Stimulated activated CD8-positive, alpha-beta memory T cell treated with anti-CD3 and anti-CD28 coated beads, Interleukin-7, amount 100 ng/mL, for 1 hour (primary cell): ENCODE measurements at places on chromosomes 1 and 21.

DNA sequence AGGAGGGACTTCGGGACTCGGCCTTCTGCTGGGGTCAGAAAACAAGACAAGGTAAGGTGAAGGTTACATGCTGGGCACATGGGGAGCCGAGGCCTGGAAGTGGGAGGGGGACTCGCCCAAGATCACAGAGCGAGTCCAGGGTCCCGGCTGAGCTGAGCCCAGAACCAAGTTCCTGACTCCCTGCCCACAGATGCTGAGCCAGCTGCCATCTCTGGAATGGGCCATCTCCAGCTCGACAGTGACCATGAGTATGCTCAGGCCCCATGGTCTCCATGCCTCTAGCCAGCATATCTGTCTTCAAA is 26.7 kb upstream of the EDN2 start:
- no peak for DNase-seq

DNA sequence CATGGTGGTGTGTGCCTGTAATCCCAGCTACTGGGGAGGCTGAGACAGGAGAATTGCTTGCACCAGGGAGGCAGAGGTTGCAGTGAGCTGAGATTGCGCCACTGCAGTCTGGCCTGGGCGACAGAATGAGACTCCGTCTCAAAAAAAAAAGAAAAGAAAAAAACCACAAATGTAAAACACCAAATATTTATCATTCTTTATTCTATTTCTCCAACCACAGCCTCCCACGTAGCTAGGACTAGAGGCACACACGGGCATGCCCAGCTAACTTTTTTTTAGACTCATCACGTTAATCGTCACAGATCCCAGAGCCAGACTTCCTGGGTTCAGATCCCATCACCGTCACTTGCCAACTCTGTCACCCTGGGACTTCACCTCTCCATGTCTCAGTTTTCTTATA is 13.5 kb downstream of the DNAJC16 start:
- DNase-seq = no peak

DNA sequence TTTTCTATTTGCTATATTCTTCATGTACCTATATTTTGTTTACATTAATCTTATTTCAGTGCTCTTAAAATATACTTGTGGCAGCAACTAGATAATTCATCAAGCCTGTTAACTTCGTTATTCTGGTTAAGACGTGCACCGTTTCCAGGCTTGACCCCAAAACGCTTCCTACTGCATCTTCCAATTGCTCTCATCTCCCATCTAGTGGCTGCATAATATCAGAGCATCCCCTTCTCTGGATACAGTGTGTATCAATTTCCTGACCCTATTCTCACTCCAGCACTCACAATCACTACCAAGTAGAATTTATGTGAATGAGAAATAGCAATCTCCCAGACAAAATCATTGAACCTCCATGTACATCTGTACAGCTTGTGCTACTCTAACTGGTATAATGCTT is 1280.3 kb upstream of the B3GALT2 start:
- no peak for DNase-seq

DNA sequence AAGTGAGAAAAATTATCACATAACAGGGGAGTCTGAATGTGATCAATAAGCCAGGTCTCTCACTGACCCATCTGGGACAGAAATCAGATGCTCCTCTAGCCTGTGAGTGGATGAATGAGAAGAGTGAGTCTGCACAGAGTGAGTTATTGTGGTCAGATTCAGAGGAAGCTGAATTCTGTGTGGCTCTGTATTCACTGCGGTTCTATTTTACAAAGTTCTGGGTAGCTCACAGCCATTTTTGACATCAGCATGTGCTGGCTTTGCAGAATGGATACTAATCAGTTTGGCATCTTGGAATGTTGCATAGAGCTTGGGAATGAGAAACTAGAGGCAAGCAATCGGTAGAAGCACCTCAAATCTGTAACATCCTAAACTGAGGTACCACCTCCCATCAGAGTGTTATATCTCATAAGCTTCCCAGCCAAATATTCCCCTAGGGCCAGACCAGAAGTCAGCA is 3.8 kb downstream of the COLGALT2 start:
- DNase-seq = no peak

DNA sequence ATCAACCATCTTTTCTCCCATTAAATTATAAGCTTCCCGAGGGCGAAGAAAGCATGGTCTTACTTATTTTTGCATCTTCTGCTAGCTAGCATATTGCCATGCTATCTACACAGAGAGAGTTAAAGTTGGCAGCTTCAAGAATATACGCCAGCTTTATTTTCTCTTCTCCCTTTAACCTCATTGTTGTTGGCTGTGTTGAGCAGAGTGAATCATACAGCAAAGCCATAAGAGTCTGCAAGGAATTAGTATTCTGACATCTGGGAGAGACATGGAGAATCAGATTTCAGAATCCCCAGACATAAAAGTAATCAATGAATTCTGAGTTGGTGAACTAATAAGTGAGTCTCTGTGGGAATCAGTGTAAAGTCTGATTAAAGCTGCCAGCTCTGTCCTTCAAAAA is 649.6 kb upstream of the PTBP2 start:
- no peak for DNase-seq

DNA sequence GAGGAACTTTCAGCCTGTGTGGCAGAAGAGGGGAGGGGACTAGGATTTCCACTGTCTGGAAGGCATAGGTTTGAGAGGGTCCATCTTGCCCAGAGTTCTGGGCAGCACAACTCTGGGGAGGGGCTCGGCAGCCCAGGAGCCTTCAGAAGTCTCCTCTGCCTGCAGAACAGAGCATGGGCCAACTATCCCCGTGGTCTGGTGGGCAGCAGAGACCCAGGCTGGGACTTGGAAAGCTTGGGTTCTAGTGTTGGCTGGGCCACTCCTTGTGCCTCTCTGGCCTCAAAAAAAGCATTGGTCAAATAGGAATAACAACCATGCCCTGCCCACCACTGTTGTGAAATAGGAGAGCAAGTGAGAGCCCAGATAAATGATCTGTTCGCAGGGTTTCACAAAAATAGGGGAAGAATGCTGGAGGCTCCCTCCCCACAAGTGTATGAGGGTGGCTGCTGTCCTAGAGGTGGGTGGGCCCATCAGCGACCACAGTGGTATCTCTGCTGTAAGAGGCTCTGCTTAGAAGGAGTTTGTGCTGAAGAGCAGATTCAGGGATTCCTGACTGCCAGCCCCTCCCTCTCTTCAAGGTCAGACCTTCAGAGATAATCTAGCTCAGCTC is 8.9 kb downstream of the EPHA10 start:
- DNase-seq = no peak

DNA sequence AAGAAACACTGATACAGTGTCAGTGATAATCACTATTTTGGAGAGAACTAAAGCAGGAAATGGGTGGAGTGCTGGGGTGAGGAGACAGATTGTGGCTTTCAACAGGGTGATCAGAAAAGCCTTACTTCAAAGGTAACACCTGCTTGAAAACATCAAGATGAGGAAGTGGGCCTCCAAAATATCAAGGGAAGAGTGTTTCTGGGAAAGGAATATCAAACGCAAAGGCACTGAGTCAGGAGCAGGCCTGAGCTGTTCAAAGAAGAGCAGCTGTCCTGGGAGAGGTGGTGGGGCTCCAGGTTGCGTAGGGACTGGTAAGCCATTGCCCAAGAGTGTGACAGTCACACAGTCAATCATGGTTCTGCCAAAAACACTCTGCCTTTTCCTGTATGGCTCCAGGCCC is 47.1 kb upstream of the ATP1A1 start:
- DNase-seq = peak; percentile 3

DNA sequence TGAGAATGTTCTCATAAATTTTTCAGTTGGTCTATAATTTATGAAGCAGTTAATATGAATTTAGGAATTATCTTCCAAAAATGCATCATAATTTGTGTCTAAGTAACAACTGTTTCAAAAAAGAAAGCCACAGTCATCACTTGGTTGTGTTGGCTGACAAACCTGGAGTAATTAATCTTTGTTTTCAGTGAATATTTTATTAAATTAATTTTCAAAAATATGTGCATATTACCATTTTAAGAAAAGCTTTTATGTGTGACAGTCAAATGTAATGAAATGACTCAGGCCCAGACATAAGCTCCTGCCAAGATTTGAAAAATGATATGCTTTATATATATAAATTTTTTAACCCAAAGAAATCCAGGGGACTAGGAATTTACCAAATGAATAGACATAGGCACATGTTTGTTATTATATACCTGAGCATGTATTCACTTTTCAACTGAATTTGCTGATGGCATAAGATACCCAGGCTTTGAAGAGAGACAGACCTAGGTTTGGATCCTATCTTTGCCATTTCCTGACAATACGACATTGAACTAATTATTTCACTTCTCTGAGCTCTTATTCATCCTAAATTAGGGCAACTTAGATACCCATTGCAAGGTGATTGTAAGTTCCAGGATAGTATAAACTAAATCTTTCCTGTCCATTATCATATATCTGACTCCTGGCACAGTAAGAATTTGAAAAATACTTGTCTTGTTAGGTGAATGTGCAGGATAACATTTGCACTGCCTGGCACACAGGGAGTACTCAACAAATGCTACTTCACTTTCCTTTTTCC is 729.5 kb upstream of the ADGRL2 start:
- DNase-seq = no peak

- DNase-seq = no peak
Measured at GRCh38 chr1:245026247-245026646, 128.5 kb upstream of the KIF26B start.

DNA sequence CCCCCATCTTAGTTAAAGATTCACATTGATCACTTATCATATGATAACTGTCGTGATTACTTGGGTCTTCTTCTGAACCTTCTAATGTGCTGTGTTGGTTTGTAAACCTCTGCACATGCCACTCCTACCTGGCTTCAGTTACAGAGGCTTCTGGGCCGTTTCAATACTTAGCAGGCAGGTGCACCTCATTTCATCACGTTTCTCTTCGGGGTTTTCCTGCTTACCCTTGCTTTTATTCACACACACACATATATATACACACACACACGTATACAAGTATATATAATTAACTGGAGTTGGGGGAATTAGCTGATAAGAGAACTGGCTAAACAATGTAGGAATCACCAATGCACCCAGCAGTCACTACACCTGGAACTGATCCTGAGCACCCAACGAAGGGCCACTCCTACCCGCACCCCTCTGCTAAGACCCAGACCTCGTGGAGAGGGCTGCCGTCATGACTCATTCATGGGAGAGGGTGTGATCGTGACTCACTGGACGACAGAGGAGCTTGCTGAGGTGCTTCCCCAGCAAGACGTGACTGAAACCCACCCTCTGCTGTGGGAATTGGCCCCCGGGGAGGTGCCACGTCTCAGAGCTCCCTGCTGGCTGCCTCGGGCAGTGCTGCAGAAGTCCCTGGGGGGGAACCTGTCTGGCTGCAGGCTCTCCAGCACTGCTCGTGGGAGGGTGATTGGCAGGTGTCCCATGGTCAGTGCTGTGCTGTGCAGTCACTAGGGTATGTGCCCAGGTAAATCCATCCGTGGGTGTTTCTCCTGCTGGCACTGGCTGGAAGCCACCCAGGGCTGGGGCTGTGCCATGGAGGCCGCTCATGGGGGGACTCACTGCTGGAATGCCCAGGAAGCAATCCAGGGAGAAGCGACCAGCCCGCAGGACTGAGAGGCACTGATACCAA is 166.6 kb downstream of the DYRK1A start:
- DNase-seq = no peak
